ENCODE measurements at places on chromosomes 5 and 9. TPM values are rescaled to one million over a fixed set of nuclear protein-coding genes. Genes with fewer than 3 reads are reported as not detected.

DMGDH gene
- 2.0 TPM for total RNA-seq

OBP2B gene
- not detected for total RNA-seq

C8G gene
- 1.3 TPM for total RNA-seq

PCDHA1 gene
- not detected for total RNA-seq

ADGRD2 gene
- total RNA-seq: not detected

ADGRV1 gene
- total RNA-seq: not detected

KIF24 gene
- total RNA-seq: 0.78 TPM

TRIM36 gene
- 0.19 TPM for total RNA-seq

SPINK6 gene
- total RNA-seq: not detected

SLC6A18 gene
- total RNA-seq: not detected

SPATA31D4 gene
- not detected for total RNA-seq

CD74 gene
- 327 TPM for total RNA-seq

UAP1L1 gene
- 13.6 TPM for total RNA-seq

DOCK2 gene
- total RNA-seq: 7.9 TPM

Data from Right ventricle myocardium inferior (tissue), 1 donor.